COR-L47 (cell line): ENCODE measurements at places on chromosomes 12 and 14.
A peak's percentile ranks its signal among the peaks of the same experiment; 100 is the strongest.

- no peak for DNase-seq
Observed at GRCh38 chr12:3352230-3352629, 138.8 kb upstream of the PRMT8 start.

GRCh38 chr14:69963966-69964365 is 84.8 kb downstream of the SMOC1 start:
- no peak for DNase-seq

- no peak for DNase-seq
Observed at GRCh38 chr14:46920542-46920941, 269.0 kb upstream of the RPL10L start.

DNA sequence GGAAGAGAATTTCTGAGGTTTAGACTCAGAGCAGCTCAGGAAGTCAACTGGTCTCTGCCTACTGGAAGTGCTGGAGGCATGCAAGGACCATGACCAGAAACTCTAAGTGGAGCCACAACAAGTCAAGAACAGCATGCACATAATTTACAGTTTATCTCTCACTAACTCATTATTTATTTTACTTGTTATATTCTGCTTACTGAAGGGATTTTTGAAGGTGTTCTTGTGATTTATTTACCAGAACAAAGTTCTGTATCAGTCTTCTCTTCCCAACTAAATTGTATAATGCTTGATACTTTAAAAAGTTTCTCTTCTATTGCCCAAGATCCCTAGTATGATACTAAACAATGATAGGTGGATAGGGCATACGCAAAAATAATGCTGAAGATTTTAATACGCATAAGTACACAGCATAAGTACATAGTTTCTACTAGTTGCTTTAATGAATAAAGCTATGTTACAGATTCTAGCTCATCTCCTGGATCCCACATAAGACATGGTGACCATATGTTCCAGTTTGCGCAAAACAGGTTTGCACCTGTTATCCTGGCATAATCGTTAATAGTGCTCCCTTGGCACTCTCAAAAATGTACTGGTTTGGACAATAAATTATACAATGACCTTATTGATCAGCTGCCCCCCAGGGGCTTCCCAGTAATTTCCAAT is 11.6 kb upstream of the SPTB start:
- DNase-seq: no peak

- no peak for DNase-seq
Observed at GRCh38 chr12:107478881-107479280, 206.7 kb upstream of the PWP1 start.

DNA sequence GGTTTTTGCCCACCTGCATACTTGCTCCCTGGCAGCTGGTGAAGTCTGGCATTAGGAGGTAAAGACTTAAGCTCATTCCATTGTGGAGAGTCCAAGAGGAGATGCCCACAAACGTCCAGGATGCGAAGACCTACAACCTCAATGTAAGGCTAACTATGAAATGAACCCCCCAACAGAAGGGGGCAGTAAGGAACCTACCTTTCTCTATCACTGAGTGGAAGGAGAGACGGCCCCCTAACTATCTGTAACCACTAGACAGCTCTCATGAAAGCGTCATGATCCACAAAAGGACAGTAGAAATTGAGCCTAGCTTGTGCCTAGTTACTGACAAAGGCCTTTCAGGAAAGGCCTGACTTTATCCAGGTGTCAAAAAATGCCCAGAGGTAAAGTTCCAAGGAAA is 55.3 kb downstream of the ZFYVE21 start:
- DNase-seq: no peak

DNA sequence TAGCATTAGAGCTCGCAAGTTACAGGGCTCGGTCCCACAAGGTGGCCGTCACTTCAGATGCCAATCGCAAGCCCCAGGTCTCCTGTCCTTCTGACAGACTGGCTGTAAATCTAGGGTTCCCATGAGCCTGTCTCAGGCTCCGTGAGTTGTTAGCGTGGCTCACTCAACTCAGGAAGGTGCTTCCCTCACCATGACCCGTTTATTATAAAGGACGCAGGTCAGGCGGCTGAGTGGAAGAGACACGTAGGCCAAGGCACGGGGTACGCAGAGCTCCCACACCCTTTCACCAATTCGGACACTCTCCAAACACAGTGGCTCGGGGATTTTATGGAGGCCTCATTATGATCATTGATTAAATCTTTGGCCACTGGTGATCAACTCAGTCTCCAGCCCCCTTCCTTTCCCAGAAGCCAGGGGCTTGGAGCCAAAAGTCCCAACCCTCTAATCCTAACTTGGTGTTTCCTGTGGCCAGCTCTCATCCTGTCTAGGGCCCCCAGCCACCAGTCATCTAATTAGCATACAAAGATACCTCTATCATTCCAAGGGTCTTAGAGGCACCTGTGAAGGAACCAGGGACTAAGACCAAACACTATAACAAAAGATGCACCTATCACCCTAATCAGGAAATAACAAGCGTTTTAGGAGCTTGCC is 25.8 kb upstream of the LRTM2 start:
- DNase-seq: no peak

DNA sequence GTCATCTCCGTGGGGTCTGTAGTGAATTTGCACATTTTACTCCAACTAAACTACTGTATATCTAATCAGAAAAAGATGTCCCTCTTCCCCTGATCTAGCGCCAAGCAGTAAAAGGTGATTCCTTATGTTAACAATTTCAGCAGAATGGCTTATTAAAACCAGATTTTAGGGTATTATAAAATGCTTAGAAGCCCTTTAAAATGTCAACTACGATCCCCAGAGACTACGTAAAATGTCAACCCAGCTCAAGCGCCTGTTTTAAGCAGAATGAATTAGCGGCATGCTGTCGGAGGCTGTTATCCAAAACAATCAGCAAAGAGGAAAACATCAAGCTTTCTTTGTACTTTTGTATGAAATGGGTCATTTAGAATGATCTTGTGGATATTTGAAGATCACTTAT is 408.9 kb downstream of the SOX5 start:
- no peak for DNase-seq

DNA sequence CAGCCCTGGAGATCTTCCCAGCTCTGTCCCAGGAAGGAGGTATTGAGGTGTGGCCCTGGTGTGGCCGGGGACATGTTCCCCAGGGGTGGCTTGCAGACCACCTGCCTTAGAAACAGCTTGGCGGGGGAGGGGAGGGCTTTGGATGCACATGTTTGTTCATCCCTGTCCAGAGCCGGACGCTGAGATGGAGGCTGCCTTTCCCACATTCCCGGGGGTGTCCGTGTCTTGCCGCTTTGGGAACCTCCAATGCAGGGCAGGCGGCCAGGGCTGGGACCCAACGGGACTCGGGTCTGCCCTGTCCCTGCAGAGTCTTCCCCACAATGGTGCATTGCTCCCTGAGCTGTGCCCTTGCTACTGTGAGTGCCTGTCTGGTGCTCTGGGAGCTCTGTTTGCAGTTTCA is 319.5 kb upstream of the SFSWAP start:
- DNase-seq: no peak

GRCh38 chr12:109892748-109893147 is 7.3 kb upstream of the TCHP start:
- DNase-seq: no peak

GRCh38 chr12:10554756-10555481 is 49.2 kb downstream of the EIF2S3B start:
- DNase-seq: no peak

GRCh38 chr12:106645074-106645421 is 62.2 kb downstream of the RFX4 start:
- DNase-seq: peak; percentile 86
